Suppressor macrophage treated with lipopolysaccharide for 1 hour (primary cell): ENCODE measurements at places on chromosomes 2 and 18.

GRCh38 chr18:40356168-40356567, 1598.9 kb upstream of the PIK3C3 start:
- no peak for DNase-seq

GRCh38 chr2:16462958-16463357, 202.7 kb downstream of the CYRIA start:
- no peak for DNase-seq

DNA sequence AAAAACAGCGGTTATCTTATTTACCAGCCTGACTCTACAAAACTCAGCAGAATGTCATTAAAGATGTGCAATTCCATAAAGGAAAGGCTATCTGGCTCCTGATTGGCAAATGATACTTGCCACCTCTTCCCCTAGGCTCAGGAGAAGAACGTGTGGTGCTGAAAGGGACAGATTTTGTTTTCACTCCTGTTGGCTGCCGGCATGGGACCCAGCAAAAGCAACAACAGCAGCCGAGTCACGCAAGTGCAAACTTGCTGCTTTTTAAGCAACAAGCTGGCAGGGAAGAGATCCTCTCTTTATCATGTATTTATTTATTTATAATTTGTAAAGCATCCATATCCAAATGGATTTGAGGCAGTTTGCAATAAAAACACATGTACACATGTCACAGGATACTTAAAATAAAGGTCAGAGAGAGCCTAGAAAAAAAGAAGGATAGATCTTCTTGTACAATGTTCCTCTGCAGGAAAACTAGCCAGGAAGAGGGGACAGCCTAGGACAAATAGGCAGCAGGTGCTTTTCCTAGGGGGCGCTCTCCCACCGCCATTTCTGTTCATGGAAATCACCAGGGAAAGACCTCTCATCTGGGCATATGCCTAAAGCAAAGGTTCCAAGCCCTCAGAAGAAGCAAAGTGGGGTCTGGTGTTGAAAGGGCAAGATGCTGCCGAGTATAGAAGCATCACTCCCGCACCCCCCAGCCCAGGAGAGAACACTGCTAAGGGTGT, 799.3 kb downstream of the BCL11A start:
- no peak for DNase-seq

GRCh38 chr2:122565364-122565763, 809.9 kb downstream of the TSN start:
- DNase-seq = no peak

- DNase-seq = no peak
Measured at GRCh38 chr2:172655091-172655837, 80.4 kb upstream of the RAPGEF4 start.

DNA sequence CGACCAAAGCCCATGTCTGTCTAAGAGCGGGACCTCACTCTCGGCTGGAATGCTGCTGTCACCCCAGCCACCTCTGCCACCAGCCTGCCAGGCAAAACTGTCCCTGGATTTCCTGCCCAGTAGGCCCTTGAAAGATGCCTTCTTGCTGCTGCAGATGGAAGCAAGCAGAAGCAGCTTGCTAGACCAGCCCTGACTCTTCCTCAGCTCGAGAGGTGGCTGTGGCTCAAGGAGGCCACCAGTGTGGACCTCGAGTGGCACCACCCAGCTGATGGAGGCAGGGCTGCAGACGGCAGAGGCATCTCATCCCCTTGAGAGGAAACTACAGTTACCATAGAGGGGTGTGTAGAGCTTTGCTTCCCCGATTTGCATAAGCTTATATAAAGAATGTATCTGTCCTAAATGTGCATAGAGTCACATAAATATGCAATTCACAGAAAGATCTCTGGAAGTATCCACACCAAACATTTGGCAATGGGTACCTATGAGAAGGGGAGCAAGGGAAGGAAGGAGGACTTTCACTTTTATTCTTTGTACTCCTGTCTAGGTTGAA, 20.6 kb downstream of the ADCY3 start:
- DNase-seq = no peak

GRCh38 chr2:139465789-139466188, 685.6 kb upstream of the NXPH2 start:
- DNase-seq = no peak

DNA sequence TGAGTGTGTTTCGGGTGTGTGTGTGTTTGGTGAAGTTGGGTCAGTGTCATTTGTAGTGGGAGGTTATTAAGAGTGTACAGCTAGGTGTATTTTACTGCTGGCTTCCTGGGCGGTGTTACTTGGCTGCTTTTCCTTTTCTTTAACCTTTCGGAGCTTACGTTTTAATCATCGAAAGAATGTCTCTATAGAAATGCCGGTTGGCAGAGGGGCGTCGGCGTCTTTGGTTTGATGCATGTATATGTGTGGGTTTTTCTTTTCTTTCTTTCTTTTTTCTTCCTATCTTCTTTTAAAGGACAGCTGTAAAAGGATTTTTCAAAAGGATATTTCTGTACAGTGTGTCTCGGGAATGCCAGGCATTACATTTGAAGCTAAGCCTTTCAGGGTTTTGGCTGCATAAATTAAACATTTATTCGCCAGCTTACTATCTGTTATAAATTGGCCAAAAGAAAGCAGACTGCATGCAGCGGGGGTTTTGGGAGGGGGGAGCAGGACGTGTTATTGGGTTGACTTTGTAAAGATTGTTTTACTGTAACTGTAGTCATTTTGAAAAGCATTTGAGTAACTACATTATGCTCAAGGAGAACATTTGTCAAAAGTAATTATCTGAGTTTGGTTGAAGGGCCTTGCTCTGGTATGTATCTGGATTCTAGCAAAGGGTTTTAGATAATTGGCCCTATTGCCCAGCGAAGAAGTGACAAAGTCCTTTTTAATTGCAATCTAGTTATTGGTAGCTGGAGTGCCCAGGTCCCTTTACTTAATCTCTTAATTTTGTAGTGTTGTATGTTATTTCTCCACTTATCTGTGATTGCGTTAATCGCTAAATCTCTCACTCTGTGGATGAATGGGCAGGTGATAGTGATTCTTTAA, 1.6 kb downstream of the ASXL3 start:
- DNase-seq = no peak

DNA sequence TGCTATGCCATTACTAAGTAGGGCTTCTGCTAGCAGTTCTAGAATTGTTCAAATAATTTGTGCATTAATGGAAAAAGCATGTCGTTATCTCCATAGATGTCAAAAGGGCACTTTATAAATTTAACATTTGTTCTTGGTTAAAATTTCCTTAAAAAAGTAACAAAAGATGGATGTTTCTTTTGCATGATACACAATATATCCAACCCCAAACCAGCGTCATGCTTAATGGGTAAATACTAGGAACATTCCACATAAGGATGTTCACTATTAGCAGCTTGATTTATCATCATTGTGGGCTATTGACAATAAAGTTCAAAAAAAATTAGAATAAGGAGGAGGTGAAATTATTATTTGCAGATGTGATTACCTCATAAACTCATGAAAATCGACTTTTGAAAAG, 79.7 kb downstream of the GREB1L start:
- DNase-seq = no peak

DNA sequence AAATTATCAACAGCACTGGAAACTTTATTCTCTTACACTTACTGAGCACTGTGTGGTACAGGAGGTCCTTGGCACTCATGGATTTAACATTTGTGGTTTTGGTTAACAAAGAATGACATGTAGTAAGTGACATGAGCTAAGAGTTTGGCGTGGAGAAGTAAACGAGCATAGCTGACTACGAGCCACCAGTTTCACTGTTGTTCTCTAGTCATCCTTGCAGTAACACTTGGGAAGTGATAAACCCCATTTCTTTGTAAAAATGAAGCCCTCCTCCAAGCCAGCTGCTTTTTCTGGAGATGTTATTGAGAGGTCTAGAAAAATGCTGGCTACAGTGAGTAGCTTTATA, 32.7 kb downstream of the QPCT start:
- DNase-seq = peak; percentile 6

GRCh38 chr2:207341804-207342203, 176.1 kb upstream of the KLF7 start:
- no peak for DNase-seq

- peak; percentile 61 for DNase-seq
Measured at GRCh38 chr2:147989809-147990403, 30.6 kb downstream of the ORC4 start.

GRCh38 chr18:7584646-7585275, 17.6 kb downstream of the PTPRM start:
- DNase-seq = no peak

- DNase-seq = peak; percentile 74
Measured at GRCh38 chr2:170815746-170816503, 762 bp upstream of the GAD1 start.

DNA sequence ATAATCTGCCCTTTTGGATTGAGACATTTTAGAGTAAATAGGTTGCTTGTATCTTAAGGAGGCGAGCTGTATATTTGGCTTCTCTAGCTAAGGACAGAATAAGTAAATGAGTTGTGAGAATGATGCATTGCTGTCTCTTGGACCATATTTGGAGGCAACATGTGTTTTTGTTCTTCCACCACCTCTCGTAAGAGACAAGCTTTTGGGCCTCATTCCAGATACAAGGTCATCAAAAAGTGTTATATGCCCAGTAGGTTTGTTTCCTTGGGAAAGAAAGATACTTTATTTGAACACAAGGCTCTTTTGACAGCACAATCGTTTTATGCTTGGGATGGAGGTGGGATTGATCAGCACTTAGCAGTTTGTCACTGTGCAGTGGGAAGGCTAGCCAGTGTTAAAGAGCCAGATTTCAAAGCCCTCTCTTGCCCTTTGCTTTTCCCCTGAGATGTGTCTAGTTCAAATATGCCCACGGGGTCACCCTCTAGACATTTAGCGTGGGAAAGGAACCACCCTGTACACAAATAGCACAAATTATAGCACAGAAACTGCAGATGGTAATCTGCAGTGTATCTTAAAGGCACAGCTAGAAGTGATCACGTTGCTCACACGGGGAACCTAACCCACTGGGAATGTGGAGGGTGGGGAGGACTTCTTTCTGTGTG, 131.3 kb downstream of the MAP4K4 start:
- no peak for DNase-seq

DNA sequence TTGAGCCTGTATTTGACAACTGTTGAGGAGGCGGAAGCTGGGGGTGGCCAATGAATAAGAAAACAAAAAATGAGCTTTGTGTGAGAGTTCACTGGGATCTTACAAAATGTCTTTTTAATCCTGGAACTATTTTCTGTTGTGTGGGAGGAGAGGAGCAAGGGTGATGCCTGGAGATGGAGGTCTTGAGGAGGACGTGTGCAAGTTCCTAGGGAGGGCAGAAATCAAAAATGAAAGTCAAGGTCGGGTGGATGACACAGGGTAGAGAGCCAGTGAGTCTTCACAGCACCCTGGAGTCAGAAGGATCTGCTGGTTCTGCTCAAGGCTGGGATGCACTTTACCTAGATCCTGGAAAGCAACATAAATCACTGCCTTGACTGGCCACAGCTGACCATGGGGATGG, 180.3 kb upstream of the PKDCC start:
- no peak for DNase-seq

- DNase-seq = no peak
Measured at GRCh38 chr2:112340475-112341267, 65.3 kb downstream of the ZC3H6 start.

DNA sequence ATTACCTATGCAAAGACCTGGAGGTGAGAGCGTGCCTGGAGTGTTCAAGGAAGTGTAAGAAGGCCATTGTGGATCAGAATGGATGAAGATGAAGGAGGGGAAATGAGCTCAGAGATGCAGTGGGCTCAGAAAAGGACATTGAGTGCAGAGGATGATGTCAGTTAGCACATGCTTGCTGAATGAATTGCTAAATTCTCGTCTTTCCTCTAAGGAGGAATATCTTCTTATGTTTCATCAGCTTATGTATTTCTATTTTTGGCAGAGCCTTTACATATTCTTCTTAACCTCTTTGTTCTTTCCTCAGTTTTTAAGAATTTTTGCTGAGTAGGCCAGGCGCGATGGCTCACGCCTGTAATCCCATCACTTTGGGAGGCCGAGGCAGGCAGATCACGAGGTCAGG, 30.9 kb downstream of the FAM171B start:
- DNase-seq = no peak

DNA sequence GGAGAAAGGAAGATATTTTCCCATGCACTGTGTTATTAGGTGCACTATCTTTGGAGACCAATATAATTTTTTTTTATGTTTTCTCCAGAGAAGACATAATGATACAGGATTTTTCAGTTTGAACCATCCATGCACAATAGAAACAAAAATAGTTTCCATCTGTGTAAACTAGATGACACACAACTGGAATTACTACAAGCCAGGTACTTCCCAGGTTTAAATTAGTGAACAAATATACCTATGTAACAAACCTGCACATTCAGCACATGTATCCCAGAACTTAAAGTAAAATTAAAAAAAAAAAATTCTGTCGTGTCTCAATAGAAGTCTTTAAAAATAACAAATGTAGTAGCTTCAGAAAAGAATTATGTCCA, 1616.8 kb upstream of the ACVR2A start:
- no peak for DNase-seq

- no peak for DNase-seq
Measured at GRCh38 chr18:42287047-42287446, 332.0 kb downstream of the PIK3C3 start.

DNA sequence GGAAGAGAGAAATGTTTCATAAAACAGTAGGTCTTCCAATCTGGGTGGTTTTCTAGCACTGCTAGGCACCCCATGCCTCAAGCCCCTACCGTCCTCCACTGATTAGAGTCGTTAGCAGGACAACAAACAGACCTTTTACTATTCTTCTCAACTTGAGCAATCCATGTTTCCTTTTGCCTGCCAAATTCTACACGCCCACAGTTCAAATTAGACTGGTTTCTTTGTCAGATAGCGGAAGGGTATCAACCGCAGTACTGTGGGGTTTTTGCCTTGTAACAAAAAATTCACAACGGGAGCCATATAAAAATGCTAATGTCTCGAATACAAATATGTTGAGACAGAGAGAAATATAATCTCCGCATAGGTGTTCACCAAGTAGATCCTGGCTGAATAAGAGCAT, 59.9 kb downstream of the VIT start:
- no peak for DNase-seq

DNA sequence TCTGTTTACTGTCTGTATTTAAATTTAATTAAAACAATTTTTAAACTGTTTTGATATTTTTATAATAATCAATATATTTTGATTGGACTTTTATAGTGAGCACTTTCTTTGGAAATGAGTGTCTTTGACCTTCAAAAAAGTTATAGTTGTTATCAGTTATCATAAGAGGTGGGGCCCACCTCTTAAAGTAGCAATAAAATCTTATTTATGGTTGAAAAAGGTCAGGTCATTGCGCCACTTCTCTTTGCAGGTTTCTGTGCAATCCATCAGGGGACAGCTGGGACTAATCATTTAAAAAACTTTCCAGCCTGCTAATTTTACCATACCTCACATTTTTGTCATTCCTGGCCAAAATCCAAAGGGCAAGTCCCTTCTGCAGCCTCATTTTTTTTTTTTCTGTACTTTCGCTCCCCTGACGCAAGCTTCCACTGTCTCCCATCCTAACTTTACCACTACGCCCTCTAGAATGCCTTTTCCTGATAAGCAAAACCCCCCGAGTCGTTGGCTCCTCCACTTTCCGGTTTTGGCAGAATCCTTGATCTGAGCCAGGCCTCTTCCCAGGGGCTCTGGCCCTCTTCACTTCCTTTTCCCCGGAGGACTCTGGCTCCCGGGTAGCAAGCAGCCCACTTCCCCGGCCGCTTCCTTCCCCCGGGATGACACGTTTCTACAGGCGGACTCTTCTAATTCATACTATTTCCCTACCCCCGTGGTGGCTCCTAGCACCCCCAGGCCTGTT, 1.1 kb upstream of the SEH1L start:
- DNase-seq = peak; percentile 63
